Hepatocyte (in vitro differentiated cells): ENCODE measurements at places on chromosomes 6 and 20. TPM values are rescaled to one million over a fixed set of nuclear protein-coding genes. Genes with fewer than 3 reads are reported as not detected.

The ZSCAN16 gene
- total RNA-seq, result 4.1 and 4.3 TPM in 2 replicates

- H3K27ac ChIP-seq, result no peak overlapping the region
- H3K4me1 ChIP-seq, result peaks cover 19% of the 10 kb centered on the region
- no peaks in the 10 kb centered on the region for H3K36me3 ChIP-seq
- DNase-seq, result no peak
- H3K27me3 ChIP-seq, result no peaks in the 10 kb centered on the region
- H3K4me3 ChIP-seq, result no peak overlapping the region
Observed at GRCh38 chr6:139970591-139970991, 596.1 kb upstream of the CITED2 start.

The CCM2L gene
- total RNA-seq, result 0.77 and 0.80 TPM in 2 replicates

DNA sequence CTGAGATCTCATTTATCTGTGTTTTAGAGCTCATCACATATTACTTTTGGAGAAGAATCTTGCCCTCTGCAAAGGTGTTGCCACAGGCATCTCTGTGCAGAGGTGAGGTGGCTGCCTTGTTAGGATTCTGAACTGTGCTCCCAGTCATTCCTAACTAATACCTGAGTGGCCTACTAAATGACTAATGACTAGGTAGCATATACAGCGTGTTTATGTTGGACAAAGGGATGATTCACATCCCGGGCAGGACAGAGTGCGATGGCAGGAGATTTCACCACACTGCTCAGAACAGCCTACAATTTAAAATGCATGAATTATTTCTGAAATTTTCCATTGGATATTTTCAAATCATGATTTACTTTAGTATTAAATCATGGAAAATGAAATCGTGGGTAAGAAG, 23.1 kb upstream of the CGA start:
- H3K36me3 ChIP-seq, result no peaks in the 10 kb centered on the region
- DNase-seq, result no peak
- no peak overlapping the region for H3K27ac ChIP-seq
- H3K27me3 ChIP-seq, result no peaks in the 10 kb centered on the region
- no peaks in the 10 kb centered on the region for H3K4me1 ChIP-seq

DNA sequence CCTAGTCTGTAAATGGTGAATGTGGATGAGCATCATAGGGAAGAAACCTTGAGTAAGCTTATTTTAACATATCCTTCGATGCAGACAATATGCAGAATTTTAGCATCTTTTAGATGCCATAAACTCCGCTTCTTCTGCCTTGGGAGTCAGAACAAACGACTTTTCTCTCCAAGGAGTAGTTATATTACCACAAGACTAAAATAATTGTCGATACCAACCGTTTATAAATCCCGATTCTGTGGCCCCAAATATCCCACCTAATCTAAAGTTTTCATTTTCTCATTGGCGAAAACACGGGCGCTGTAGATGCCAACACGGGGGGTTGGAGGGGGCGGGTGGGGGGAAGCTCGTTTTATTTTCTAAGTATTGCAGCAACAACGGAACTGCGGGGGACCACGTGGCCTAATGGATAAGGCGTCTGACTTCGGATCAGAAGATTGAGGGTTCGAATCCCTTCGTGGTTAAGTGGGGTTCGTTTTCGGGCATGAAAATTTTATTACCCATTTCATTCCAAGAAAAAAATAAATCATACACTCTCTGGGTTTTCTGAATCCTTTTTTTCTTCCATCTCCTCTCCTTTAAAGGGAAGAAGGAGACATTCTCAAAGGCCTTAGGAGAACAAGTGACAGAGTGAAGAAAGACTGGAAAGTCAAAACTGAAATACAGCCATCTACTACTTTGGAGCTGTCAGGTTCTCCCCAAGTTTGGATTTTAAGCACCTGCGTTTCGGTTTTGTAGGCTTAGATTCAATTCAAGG, 65.5 kb upstream of the BTN3A2 start:
- no peaks in the 10 kb centered on the region for H3K27me3 ChIP-seq
- no peak overlapping the region for H3K4me3 ChIP-seq
- H3K36me3 ChIP-seq, result no peaks in the 10 kb centered on the region
- H3K27ac ChIP-seq, result no peak overlapping the region
- no peak for DNase-seq

The GSTA3 gene
- total RNA-seq, result not detected in 2 replicates

The HLA-DOA gene
- 1.4 and 2.0 TPM in 2 replicates for total RNA-seq

DNA sequence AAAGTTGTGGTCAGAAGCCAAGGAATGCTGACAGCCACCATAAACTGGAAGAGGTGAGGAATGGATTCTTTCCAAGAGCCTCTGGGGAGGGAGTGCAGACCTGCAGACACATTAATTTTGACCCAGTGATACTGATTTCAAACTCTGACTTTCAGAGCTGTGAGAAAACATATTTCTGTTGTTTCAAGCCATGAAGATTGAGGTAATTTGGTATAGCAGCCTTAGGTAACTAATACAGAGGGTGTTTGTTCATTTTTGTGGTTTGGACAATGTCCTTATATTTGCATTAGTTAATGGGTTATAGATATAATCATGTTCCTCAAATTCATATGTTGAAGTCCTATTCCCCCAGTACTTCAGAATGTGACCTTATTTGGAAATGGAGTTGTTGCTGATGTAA, 85.4 kb upstream of the GTSF1L start:
- no peak overlapping the region for H3K27ac ChIP-seq
- H3K4me3 ChIP-seq, result no peak overlapping the region
- no peak for DNase-seq
- H3K36me3 ChIP-seq, result no peaks in the 10 kb centered on the region

The CYB5R4 gene
- 10.3 and 12.6 TPM in 2 replicates for total RNA-seq

The CGA gene
- total RNA-seq, result 35.5 and 43.8 TPM in 2 replicates

The GNMT gene
- total RNA-seq, result 4.4 and 6.5 TPM in 2 replicates

- no peak overlapping the region for H3K4me3 ChIP-seq
- H3K4me1 ChIP-seq, result no peaks in the 10 kb centered on the region
- no peaks in the 10 kb centered on the region for H3K36me3 ChIP-seq
- no peak overlapping the region for H3K27ac ChIP-seq
- no peak for DNase-seq
- no peaks in the 10 kb centered on the region for H3K27me3 ChIP-seq
Observed at GRCh38 chr6:143504369-143504768, 7.2 kb downstream of the FUCA2 start.

The EMILIN3 gene
- 8.0 and 9.5 TPM in 2 replicates for total RNA-seq

The RING1 gene
- total RNA-seq, result 25.0 and 25.6 TPM in 2 replicates

The SIGLEC1 gene
- 0.16 and 0.23 TPM in 2 replicates for total RNA-seq

The LCA5 gene
- total RNA-seq, result 4.5 and 5.6 TPM in 2 replicates

- H3K4me1 ChIP-seq, result no peaks in the 10 kb centered on the region
- no peaks in the 10 kb centered on the region for H3K36me3 ChIP-seq
- no peaks in the 10 kb centered on the region for H3K27me3 ChIP-seq
- DNase-seq, result no peak
- no peak overlapping the region for H3K27ac ChIP-seq
- H3K4me3 ChIP-seq, result no peak overlapping the region
Observed at GRCh38 chr20:21360705-21361104, 36.6 kb downstream of the NKX2-4 start.

- DNase-seq, result no peak
- H3K4me3 ChIP-seq, result no peak overlapping the region
- no peaks in the 10 kb centered on the region for H3K27me3 ChIP-seq
- H3K36me3 ChIP-seq, result no peaks in the 10 kb centered on the region
- peak overlapping the region; percentile 48 for H3K27ac ChIP-seq
Observed at GRCh38 chr6:159056003-159056402, 11.2 kb upstream of the TAGAP start.
